ENCODE measurements at places on chromosomes 11 and 22.

DNA sequence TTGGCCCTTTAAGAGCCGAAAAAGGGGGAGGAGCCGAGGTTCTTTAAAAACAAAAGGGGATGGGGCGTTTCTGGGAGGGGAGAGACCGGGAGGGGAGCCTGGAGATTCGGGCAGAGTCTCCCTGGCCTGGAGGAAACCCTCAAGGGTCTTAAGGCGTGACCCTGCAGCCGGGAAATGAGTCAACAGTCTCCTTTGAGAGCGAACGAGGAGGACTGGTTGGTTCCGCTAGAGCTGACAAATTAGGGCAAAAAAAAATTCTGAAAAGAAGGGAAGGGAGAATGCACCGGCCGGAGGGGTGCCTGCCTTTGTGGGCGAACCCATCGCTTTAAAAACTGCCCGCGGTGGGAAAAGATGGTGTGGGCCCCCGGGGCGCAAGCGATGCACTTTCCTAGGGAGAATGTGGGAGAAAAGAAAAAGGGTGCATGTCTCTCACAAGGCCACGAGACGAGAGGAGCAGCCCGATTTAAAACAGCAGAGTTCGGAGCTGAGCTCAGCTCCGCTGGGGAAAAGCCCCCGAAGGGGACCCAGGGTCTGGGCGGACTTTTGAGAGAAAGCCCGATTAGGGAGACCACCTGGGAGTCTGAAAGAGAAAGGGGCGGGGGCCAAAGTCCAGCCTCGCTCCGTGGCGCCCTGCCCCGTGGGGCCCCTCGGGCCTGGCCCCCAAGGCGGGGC lies 874 bp downstream of the ZFTA start:
- DNase-seq, result peak; percentile 14

DNA sequence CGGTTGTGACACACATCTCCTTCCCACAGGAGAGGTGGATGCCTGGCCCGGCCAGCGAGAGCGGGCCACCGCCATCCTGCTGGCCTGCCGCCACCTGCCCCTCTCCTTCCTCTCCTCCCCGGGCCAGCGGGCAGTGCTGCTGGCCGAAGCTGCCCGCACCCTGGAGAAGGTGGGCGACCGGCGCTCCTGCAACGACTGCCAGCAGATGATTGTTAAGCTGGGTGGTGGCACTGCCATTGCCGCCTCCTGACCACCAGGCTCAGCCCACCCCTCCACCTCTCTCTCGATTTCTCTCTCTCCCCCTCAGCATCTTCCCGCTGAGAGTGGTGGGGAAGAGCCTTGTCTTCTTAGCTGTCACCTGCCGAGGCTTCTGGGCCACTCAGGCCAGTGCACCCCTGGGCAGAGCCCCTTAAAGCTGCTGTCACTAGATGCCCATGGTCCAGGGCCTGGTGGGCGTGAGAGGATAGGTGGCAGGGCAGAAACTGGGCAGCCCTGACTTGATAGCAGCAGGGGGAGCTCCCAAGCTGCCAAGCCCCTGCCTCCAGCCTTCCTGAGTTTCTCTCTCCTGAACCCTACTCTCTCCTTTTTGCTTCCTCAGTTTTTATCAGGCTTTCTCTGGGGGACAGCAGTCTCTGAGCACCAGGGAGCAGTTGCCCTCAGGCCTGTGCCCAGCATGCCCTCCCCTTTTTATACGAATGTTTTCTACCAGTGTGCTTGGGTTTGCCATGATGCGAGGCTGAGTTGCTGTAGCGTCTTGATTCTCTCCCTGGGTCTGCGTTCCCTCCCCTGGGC lies 9.3 kb downstream of the SHISA8 start:
- DNase-seq, result no peak

- no peak for DNase-seq
Measured at GRCh38 chr22:39744353-39744752, 149.2 kb downstream of the ENTHD1 start.

- no peak for DNase-seq
Measured at GRCh38 chr11:61609000-61609979, 28.4 kb upstream of the SYT7 start.

GRCh38 chr11:120610111-120610510 lies 98.6 kb downstream of the GRIK4 start:
- no peak for DNase-seq

- DNase-seq, result no peak
Measured at GRCh38 chr11:78399136-78399535, 18.5 kb downstream of the GAB2 start.

GRCh38 chr11:96960926-96961325 lies 571.1 kb downstream of the JRKL start:
- DNase-seq, result no peak

- DNase-seq, result no peak
Measured at GRCh38 chr22:40482391-40482790, 112.0 kb downstream of the SGSM3 start.

DNA sequence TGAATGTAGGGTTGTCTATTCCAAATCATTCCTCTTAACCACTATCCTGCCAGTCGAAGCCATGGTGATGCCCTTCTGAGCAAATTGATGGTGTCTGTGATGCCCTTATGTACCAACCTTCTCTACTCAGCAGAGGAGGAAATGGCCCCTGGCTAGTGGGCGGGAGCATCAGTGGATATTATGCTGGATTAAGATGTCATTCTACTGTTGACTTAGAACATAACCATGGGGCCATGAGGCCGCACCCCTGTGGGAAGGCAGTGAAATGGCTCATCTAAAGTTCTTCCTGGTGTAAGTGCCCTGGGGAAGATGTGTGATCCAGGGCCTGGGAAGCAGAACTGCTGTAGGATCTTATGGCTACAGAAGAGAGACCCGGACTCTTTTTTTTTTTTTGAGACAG lies 20.7 kb upstream of the P2RY2 start:
- no peak for DNase-seq

DNA sequence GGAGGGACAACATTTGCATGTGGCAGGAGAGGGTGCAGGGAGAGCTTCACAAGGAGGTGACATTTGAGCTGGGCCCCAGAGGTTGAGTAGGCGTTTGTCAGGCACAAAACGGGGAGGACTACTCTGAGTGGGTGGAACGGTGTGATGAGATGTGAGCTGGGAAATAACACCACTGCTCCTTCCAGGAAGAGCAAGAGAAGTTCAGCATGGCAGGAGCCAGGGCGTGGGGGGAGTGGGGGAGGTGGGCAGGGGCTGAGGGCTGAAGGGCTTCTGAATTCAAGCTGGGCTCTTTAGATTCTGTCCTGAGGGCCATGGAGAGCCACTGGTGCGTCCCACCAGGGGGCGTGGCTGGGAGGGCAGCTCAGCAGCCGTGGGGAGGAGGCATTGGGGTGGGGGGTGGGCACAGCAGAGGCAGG lies 54.2 kb downstream of the OTOG start:
- DNase-seq, result no peak

GRCh38 chr11:114606003-114606801 lies 10.6 kb upstream of the NXPE4 start:
- no peak for DNase-seq

DNA sequence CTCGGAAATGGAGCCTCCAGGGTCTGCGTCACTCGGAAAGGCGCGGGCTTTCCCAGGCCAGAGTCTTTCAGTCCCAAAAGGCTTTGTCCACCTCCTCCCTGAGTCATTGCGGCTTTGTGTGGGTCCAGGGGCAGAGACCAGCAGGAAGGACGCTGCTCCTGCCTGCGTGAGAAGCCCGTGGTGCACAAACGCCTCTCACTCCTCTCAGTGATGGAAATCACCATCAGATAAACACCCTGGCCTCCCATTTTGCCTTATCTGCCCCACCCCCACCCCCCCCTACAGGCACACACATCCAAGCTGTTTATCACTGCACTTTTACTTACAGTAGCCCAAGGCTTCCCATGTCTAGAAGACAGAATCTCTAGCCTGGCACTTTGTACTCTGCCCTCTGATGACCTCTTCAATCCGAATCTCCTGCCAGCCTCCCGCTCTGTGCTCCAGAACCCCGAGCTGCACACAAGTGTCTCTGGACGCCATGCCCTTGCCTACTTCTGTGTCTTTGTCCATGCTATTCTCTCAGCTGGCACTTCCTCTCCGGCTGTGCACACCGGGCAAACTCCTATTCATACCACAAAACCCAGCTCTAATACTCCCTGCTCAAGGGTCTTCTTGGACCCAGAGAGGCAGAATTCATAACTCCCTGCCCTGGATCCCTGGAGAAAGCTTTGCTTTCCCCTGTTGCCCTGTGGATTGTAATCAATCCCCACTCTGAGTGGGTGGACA lies 954.6 kb downstream of the TBC1D22A start:
- no peak for DNase-seq

Data from activated CD4-positive, alpha-beta T cell treated with anti-CD3 and anti-CD28 coated beads, Interleukin-2, amount 50 U/mL, for 4 hours (primary cell).